ENCODE measurements at places on chromosomes 3 and 15.

GRCh38 chr3:71916747-71917369 is 131.9 kb upstream of the PROK2 start:
- no peak for DNase-seq

GRCh38 chr15:30962079-30962478 is 29.3 kb downstream of the MTMR10 start:
- DNase-seq: no peak

DNA sequence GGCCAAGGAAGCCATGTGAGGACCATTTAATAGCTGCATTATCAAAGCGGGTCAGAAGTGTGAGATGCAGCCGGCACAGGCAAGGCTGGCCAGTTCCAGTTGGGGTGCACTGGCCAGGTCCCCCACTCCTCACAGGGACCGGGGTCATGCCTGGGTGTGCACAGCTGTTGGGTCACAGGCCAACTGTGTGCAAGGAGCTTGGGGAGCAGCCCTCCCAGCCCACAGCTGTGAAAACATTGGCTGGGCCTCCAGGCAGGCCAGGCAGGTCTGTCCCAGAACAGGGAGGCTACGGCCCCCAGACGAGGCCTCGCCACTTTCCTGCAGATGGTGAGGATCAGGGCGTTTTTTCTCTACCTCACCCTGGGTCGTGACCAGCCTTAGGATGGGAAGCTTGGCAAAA is 521.0 kb downstream of the NTRK3 start:
- DNase-seq: no peak

DNA sequence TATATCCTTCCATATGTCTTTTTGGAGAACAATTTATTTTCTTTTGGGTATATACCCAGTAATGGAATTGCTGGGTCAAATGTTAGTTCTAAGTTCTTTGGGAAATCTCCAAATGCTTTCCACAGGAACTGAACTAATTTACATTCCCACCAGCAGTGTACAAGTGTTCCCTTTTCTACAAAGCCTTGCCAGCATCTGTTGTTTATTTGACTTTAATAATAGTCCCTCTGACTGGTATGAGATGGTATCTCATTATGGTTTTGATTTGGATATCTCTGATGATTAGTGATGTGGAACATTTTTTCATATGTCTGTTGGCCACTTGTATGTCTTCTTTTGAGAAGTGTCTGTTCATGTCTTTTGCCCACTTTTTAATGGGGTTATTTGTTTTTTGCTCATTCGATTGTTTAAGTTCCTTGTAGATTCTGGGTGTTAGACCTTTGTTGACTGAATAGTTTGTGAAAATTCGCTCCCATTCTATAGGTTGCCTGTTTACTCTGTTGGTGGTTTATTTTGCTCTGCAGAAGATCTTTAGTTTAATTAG is 48.4 kb downstream of the TMEM45A start:
- no peak for DNase-seq
